ENCODE measurements at places on chromosomes 4 and X.

- DNase-seq, result no peak
Observed at GRCh38 chr4:45467157-45467556, 656.7 kb downstream of the GABRG1 start.

DNA sequence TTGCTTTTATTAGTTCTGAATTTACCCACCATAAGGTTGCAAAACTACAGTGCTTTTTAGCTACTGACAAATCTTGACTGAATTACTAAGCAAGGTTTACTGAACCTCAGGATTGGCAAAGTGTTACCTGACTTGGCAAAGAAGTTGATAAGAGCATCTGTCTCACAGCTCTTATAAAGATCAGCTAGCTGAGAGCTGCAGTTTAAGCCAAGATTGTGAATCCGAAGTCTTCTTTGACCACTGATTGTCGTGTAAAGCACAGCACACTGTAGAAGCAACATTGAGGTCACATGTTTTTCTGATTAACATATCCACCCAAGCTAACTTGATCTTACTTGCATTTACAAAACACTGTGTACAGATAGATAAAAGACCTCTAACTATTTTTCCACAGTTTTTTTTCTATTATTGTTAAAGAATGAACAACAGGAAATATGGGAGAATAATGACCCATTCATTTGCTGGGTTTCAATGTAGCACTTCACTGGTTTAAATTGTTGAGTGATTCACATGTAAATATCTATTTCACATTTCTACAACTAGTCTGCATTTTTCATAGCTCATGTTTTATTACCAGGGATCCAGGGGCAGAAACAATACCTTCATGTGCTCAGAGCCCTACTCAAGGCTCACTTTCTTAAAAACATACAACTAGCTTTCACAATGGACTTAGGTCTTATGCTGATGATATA, 54.0 kb downstream of the METTL14 start:
- DNase-seq, result no peak

DNA sequence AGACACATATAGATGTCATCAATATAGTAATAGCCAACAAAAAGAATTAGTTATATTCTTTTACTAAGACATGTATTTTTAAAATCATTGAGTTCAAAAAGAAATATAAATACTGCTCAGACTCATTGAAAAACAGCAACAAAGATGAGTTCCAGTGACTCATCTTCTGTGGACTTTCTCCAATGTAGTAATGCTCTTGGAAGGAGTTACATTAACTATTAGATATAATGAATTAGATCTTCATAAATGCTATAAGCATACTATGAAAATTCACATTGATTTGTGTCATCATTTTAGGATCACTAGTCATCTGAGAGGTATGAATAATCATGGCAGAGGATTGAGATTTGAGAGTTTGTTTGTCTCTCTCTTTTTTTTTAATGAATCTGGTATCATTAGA, 547.8 kb upstream of the PCDH7 start:
- no peak for DNase-seq

DNA sequence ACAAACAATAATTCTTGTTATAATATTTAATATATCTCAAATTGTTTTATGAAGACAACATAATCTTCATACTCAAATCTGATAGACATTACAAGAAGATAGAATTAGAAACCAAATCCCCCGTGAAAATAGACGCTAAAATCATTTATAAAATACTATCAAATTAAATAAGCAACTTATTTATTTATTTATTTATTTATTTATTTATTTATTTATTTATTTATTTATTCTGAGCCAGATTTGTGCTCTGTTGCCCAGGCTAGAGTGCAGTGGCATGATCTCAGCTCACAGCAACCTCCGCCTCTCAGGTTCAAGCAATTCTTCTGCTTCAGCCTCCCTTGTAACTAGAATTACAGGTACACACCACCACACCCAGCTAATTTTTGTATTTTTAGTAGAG, 294.9 kb upstream of the MAGEC2 start:
- DNase-seq, result no peak

DNA sequence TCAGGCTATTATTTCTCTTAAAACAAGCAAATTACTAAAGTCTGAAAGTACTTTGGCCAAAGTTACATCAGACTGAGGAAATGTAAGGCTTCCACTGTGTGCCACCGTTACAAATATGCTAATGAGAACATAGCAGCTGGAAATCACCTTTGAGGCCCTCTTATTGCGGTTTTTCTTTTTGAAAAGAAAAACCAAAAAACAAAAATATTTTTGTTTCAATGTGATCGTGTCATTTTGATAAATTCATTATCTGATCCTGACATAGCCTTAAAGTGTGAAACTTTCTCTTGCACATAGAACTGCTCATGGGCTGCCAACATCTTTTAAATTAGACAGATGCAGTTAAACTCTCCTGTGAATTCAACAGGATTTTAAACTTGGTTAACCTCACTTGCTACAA, 2.8 kb upstream of the TIFA start:
- DNase-seq, result no peak

- DNase-seq, result no peak
Observed at GRCh38 chr4:62196338-62196737, 996.2 kb downstream of the ADGRL3 start.

DNA sequence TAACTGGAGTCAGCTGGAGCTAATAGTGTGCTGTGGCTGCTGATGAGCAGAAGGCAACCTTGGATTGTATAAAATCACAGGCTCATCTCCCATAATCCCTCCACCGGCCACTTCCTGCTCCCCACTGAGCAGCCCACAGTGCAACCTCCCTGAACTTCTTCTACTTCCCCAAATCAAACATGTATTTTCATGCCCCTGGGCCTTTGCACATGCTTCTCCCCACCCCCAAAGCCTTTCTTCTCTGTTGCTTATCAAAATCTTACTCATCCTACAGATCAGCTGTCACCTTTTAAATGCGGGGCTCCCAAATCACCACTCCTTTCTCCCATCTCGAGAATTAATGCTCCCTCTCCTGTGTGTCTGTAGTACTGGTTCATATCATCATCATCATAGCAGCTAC, 35.8 kb downstream of the RHOH start:
- no peak for DNase-seq

GRCh38 chr4:62543002-62543401, 1342.9 kb downstream of the ADGRL3 start:
- no peak for DNase-seq

- no peak for DNase-seq
Observed at GRCh38 chrX:49210406-49210805, 10.4 kb upstream of the SYP start.

DNA sequence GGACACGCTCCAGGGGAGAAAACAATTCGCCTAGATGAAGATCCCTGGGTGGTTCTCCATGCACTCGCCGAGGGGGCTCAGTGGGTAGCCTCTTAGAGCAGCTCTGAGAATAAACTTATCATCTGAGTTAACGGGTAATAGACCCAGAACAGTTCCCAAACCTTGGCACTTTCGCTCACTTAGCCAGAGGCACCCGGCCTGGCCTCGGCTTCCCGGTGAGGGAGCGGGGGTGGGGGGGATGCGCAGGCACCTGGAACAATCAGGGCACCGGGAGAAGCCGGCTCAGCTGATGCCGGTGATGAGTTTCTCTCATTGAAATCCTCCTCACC, 405 bp upstream of the ZAR1 start:
- no peak for DNase-seq

DNA sequence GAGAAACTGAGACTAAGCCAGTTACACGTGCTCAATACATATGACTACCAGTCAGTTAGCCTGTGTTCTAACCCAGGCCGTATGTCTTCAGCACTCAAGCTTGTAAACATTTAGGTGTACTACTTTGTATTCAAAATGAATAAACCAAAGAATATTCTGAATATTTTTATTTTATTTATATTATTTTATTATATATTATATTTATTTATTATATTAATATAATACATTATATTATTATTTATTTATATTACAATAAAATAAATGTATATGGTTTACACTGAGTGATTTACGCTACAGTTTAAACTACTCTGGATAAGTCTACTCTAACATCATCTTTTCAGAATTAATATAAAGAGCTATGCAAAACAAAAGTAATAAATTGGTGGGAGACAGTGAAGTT, 691.5 kb downstream of the CENPC start:
- no peak for DNase-seq

- peak; percentile 24 for DNase-seq
Observed at GRCh38 chrX:30935985-30936384, 46.9 kb upstream of the TAB3 start.

DNA sequence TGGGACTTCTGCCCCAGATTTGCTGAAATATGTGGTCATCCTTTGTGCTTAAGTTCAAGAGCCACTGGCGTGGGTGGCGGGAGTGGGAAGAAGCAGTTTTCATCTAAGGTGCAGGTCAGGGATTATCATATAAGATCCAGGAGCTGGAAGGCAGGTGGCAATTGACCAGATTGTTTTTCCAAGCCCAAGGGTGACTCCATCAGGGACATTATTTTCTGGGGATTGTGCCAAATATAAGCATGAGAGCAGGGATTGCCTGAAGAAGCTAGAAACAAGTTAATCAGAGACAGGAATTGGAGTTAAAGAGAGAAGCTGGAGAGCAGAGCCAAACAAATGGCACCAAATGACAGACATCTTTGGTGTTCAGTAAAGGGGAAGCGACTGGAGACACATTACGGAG, 19.4 kb upstream of the SEL1L3 start:
- DNase-seq, result no peak

GRCh38 chrX:40209951-40210617, 112.3 kb upstream of the BCOR start:
- DNase-seq, result no peak

- DNase-seq, result no peak
Observed at GRCh38 chrX:19642241-19643109, 127.2 kb upstream of the MAP3K15 start.

- DNase-seq, result no peak
Observed at GRCh38 chr4:82050796-82051195, 323.0 kb downstream of the HNRNPD start.

GRCh38 chr4:37970702-37971101, 10.5 kb downstream of the PTTG2 start:
- no peak for DNase-seq

DNA sequence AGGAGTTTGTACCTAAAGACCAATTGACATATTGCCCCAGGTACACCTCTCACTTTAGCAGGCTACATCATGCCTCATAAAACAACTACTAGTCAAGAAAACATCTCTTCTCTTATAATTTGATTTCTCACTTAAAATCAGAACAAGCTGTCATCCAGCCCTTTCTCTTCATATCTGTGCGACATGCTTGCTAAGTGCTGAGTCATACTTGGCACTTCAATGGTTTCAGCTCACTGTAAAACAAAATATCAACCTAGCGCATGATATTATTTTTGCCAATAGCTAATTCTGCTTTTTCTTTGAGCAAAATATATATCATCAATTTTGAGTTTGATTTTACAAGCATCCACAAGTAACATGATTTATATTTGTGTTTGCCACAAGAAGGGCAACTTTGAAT, 27.9 kb upstream of the FUNDC1 start:
- no peak for DNase-seq

GRCh38 chr4:128285085-128285997, 2.3 kb downstream of the PGRMC2 start:
- DNase-seq, result no peak

- no peak for DNase-seq
Observed at GRCh38 chr4:76308548-76308947, 2.0 kb downstream of the STBD1 start.

DNA sequence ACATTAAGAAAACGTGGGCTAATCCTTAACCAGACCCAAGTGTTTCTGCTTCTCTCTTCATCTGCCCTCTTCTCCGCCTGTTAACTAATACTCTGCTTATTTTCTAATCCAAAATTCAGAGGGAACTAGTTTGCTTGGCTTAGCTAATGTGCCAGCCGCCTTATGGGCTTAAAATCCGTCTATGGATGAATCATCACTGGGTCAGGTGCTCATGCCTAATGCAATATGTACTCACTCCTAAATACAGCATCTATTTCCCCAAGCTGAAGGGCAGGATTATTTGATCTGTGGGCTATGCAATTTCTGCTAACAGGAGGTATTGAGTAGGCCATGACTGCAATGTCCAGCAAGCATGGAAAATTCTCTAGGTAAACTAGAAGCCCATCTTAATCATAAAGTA, 12.4 kb downstream of the DYNLT3 start:
- no peak for DNase-seq

- no peak for DNase-seq
Observed at GRCh38 chrX:105471597-105471996, 251.1 kb upstream of the TEX13A start.

DNA sequence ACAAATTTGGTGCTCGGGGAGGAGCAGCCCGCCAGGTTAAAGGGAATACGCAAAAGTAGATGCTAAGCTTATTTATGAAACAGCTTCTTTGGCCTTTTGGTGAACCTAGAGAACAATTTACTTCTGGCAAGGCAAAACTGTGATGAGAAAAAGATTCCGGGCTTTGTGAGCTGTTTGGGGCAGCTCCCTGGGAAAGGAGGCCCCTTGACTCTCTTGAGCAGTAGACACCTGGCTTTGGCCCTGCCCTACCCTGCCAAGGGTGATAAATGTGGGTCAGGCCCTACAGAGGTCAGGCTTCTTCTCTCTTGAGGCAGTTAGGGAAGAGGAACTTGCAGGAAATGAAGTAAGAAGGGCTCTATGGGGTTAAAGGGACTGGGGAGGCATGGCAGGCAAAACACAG, 509.6 kb downstream of the MID1IP1 start:
- no peak for DNase-seq

- DNase-seq, result no peak
Observed at GRCh38 chr4:85675076-85676049, 200.4 kb downstream of the ARHGAP24 start.

DNA sequence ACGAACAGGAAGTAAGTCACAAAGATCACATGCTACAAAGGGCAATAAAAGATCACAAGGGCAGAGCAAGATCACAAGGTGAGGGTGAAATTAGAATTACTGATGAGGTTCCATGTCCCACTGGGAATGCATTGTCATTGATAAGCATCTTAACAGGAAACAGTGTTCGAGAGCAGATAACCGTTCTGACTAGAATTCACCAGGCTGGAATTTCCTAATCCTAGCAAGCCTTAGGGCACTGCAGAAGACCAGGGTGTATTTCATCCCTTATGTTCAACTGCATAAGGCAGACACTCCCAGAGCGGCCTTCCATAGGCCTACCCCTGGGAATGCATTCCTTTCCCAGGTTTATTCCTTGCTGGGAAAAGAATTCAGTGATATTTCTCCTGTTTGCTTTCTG, 980.6 kb upstream of the LCORL start:
- DNase-seq, result peak; percentile 10

DNA sequence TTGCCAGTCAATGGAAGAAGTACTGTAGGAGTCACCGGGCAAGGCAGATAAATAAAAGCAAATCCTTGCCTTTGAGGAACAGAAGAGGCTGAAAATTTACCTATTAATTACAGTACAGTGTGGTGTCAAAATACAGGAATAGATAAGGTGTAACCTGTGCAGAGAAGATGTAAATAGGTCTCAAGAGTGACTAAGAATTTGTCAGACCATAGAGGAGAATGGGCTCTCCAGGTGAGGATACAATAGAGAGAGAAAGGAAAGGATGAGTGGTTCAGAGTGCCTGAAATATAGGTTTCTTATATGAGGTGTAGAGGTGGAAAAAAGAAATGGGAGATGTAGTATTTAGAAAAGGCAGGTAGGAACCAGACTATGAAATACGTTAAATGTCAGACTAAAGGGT, 801 bp upstream of the ZC4H2 start:
- DNase-seq, result no peak
